NCI-H774 (cell line): ENCODE measurements at places on chromosomes 16 and 17.

DNA sequence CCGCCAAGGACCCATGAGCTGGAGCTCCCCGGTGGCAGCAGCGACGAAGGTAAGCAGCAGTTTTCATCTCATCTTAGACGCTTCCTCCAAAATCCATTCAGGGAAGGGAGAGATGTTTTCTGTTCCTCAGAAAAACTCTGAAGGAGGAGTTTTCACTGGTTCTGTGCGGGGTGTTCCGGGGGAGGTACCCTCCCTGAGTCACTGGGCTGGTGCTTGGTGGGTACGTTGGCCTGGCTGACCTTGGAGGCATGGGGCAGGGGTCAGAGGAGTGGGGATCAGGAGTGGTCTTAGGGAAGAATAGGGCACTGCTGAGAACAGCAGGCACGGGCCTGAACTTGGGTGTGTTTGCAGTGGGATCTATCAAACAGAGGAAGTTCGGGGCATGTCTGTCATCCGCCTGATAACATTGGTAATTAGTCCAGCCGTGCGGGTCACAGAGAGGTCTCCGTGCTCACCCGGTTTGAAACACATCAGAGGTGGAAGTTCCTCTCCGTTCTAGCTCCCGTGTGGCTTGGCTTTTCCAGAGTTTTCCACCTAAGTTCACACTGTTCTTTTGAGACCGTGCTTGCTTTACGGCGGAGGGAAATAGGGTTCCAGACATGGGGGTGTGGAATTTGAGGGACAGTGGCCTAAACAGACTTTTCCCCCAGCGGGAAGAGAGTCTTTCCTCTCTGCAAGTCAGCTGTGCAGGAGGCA lies 59.6 kb upstream of the CIBAR2 start:
- no peak for DNase-seq

- DNase-seq = peak; percentile 16
Observed at GRCh38 chr17:76994237-76994637, 126.0 kb downstream of the MGAT5B start.

DNA sequence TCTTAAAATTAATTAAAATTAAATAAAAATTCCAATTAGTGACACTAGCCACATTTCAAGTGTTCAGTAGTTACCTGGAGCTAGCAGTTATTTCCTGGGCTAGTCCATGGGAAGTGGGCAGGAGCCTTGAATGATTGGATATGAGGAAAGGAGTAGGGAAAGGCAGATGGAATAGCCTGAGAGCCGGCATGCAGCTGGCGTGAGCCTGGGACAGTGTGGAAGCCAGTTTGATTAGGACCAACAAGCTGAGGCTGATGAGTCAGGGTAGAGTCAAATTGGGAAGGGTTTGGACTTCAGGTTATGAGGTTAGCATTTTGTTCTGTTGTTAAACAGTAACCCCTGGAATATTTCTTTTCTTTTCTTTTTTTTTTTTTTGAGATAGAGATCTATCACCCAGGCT lies 15.3 kb upstream of the GNA13 start:
- no peak for DNase-seq

DNA sequence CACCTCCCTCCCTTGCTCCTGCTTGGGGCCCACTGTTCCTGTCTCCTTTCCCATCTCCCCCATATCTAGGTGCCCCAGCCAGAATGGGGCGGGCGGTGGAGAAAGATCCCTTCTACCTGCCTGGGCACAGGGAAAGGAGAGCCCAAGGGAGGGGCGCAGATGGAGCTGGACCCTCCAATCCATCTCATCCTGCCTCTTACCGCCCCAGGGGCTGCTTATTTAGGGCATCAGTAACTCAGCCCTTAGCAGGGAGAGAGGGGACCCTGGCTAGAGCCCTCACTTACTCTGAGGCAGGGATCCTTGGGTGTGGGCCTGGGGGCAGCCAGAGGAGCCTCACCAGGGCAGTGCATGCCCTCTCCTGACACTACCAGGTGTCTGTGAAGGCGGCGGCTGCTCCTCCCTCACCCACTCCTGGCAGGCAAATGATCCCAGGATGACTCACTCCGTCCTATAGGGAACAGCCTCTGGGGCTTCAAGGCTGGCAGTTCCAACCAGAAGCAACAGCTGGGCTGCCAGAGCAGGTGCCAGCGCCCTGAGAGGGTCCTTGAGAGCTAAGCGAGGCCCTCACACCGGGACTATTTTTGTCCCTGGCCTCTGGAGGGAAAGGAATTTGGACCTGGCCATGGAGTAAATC lies 16.3 kb upstream of the BCAR1 start:
- DNase-seq = peak; percentile 29

- no peak for DNase-seq
Observed at GRCh38 chr16:76856112-76856511, 334.9 kb upstream of the MON1B start.

DNA sequence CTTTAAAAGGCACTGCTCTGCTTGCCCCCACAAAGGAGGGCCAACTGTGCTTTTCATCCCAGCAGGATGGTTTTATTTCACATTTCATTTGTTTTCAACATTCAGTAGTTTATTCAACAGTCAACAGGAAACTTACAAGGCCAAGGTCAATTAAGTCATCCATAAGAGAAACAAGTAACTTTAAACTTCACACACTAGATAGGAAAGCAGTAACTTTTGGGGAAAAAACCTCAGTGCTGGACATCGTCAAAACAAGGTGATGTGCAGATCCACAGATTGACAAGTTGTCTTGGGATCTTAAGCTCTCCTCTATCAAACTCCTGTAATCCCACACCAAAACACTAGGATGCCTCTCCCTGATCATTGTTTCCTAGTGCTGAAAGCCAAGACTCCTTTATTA lies 18.5 kb downstream of the NFE2L1 start:
- no peak for DNase-seq

GRCh38 chr17:46009681-46010596 lies 10.9 kb downstream of the STH start:
- no peak for DNase-seq
